Activated CD8-positive, alpha-beta T cell treated with anti-CD3 and anti-CD28 coated beads for 36 hours (primary cell): ENCODE measurements at places on chromosomes 1 and 21. TPM values are rescaled to one million over a fixed set of nuclear protein-coding genes. Genes with fewer than 3 reads are reported as not detected.
A peak's percentile ranks its signal among the peaks of the same experiment; 100 is the strongest.

GRCh38 chr1:203769505-203770343 is 4.7 kb downstream of the LAX1 start:
- DNase-seq, result no peak

DNA sequence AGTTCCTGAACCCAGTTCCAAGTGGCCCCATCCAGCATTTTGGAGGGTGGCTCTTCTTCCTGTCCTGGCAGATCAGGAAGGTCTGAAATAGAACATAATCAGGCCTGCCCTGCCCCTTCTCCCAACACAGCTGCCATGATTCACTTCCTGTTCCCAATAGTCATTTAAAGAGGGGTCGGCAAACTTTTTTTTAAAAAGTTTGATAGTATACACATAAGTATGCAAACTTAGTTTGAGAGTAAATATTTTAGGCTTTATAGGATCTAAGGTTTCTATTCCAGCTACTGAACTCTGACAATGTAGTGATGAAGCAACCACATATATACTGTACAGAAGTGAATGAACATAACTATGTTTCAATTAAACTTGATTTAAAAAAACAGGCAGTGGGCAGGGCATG is 66.4 kb downstream of the LUZP1 start:
- DNase-seq, result no peak

GRCh38 chr1:233121947-233122559 is 171.6 kb downstream of the NTPCR start:
- DNase-seq, result no peak

GRCh38 chr1:154813300-154813816 is 56.7 kb downstream of the KCNN3 start:
- no peak for DNase-seq

- peak; percentile 70 for DNase-seq
Observed at GRCh38 chr1:34858901-34859445, 576 bp downstream of the SMIM12 start.

- no peak for DNase-seq
Observed at GRCh38 chr1:117020526-117021156, 19.1 kb downstream of the CD101 start.

- DNase-seq, result no peak
Observed at GRCh38 chr1:70042090-70042731, 163.2 kb downstream of the LRRC40 start.

- no peak for DNase-seq
Observed at GRCh38 chr1:22431965-22432364, 19.7 kb upstream of the ZBTB40 start.

DNA sequence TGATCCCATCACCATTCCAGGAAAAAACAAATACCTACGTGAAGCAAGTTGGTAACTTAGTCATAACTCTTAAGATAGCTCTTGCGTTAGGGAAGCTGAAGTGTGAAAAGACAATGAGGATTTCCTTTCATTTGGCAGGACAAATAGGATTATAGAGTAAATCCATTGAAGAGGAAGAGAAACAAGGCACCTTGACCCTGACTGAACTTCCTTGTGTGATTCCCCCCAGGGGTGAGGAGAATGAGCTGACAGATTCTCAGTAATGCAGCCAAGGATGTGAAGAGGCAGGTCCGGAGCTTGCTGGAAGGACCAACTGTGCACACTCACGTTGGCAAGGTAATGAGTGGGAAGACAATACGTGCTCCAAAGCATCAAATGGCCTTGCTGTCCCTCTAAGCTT is 55.0 kb upstream of the HMCN1 start:
- DNase-seq, result no peak

- DNase-seq, result no peak
Observed at GRCh38 chr1:27564710-27565649, 39.0 kb downstream of the AHDC1 start.

Gene NECTIN4
- total RNA-seq, result not detected

Gene TMPRSS3
- 123 TPM for total RNA-seq

Gene AMPD2
- total RNA-seq, result 107 TPM

Gene LYST
- total RNA-seq, result 77.4 TPM

Gene GSTM5
- total RNA-seq, result 0.50 TPM

Gene ATP5PB
- total RNA-seq, result 341 TPM

Gene PTTG1IP
- 60.7 TPM for total RNA-seq

Gene NBPF6
- total RNA-seq, result not detected

Gene FCRL1
- total RNA-seq, result not detected

Gene NPR1
- total RNA-seq, result not detected

Gene S1PR1
- total RNA-seq, result 63.9 TPM
